Endothelial cell of umbilical vein (primary cell): ENCODE measurements at places on chromosomes 6 and 20. TPM values are rescaled to one million over a fixed set of nuclear protein-coding genes. Genes with fewer than 3 reads are reported as not detected.

Gene SSTR4
- total RNA-seq: not detected in 2 replicates

Gene OR14J1
- total RNA-seq: not detected in 2 replicates

Gene CCN6
- total RNA-seq: not detected in 2 replicates

Gene NNAT
- total RNA-seq: 2.3 and 10.7 TPM in 2 replicates

Gene TREML1
- not detected in 2 replicates for total RNA-seq

Gene CD40
- total RNA-seq: 33.1 and 36.6 TPM in 2 replicates

Gene HIVEP2
- total RNA-seq: 4.7 and 5.2 TPM in 2 replicates
